ENCODE measurements at places on chromosomes 2 and 18.

DNA sequence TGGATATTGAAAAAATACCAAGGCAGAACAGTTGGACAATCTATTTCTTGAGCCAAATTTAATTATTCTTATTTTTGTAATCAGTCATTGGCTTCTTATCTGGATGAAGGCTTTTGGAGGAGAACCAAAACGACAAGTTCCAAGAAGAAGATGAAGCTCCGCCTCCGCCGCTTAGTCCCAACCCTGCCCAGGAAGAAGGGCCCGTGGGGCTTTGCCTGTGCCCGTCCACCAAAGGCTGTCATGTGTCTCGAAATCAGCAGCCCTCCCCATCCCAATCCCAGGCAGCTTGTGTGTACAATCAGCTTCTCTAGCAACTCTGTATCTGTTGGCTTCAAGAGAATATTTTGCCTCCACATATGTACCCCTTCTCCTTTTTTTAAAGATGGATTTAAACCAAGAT lies 24.6 kb downstream of the PTRHD1 start:
- DNase-seq: no peak

DNA sequence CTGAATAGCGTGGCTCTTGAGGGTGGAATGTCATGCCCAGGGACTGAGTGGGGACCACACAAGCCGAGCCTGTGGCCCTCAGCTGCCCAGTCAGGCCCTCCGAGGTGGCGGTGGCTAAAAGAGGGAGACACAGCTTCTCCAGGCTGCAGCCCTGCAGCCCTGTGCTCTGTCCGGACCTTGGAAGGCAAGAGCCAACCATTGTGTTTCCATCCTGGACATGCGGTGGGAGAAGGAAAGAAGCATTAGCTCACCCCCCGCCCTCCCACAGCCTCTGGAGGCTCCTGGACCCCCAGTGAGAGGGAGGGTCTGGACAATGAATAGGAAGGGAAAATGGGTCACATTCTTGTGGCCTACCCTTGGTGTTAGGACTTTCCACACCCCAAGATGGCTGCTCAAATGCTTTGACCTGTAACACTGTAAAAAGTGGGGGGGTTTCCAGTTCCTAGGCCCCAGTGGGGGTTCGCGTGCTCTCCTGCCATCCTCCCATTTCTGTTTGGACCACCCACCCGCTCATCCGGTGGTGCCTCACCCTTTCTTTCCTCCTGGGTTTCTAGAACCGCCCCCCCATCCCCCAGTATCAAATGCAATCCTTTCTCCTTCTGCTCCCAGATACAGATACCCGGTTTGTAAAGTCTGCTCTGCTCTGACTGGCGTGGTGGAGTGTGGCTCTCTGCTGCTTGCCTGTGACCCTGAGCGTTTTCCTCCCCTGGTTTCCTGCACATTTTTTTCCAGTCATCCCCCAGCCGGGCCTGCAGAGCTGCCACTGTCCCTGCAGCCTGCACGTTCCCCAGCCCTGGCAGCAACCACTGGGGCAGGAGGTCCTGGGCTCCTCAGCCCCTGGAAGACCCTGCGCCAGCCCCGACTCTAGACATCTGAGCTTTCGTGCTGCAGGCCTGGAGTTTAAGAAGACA lies 36.3 kb upstream of the SMAD7 start:
- no peak for DNase-seq

DNA sequence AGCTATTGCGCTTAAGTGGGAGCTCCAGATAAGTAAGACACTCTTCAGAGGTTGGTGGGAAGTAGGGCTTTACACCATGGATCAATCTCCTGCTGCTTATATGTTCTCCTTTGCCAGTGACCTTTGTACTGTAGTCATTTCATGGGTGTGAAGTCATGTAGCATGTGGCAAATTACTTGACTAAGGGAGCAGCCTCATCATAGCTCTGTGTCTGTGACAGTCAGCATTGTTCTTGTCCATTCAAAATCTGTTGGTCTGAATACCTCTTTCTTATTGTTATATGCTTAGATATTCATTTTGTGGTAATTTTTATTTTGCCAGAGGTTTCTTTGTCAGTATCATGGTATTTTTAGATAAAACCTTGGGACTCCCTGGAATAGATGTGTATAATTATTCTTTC lies 18.2 kb downstream of the SLC4A1AP start:
- no peak for DNase-seq

DNA sequence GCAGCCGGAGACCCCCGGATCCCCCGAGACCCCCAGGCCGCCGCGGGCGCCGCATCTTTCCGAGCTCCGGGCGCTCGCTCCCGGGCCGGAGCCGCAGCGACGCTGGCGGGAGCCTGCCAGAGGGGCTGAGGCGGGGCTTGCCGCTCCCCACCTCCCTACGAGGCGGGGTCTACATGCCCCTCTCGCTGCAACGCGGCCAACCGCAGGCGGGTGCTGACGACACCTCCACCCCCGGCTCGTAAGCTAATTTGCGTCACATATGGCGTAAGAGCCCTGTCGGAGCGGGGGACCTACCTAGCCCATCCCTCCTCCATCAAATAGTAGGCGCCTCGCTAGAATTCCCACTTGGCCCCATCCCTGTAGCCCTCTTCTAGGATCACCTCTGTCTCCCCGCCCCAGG lies at the start of gene PTPRN:
PTPRN (minus strand) TSS at position 124 of the 400 bp plus-strand sequence; CDS start at position 55, 69 bp downstream.
- DNase-seq: no peak

- DNase-seq: no peak
These were observed 204.9 kb upstream of the SALL3 start for GRCh38 chr18:78774741-78775141.

DNA sequence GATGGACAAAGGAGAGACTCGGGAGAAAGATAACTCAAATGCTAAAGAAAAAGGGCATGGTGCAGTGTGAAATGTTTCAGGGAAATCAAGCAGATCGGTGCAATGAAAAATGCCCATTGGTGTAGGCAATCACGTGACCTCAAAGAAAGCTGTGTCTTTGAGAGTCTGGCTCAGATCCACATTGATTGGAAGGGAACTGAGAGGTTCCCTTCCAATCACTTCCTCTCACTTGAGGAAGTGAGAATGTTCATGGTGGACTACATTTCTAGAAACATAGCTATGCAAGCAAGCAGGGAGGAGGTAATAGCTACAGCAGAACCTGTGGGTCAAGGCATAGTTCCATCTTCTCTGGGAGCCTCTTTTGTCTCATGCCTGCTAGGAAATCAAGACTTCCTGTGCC lies 187.4 kb downstream of the LPIN1 start:
- no peak for DNase-seq

GRCh38 chr2:224929512-224929911 lies 112.8 kb downstream of the DOCK10 start:
- DNase-seq: no peak

GRCh38 chr2:65366595-65367125 lies 65.7 kb downstream of the SPRED2 start:
- DNase-seq: no peak

DNA sequence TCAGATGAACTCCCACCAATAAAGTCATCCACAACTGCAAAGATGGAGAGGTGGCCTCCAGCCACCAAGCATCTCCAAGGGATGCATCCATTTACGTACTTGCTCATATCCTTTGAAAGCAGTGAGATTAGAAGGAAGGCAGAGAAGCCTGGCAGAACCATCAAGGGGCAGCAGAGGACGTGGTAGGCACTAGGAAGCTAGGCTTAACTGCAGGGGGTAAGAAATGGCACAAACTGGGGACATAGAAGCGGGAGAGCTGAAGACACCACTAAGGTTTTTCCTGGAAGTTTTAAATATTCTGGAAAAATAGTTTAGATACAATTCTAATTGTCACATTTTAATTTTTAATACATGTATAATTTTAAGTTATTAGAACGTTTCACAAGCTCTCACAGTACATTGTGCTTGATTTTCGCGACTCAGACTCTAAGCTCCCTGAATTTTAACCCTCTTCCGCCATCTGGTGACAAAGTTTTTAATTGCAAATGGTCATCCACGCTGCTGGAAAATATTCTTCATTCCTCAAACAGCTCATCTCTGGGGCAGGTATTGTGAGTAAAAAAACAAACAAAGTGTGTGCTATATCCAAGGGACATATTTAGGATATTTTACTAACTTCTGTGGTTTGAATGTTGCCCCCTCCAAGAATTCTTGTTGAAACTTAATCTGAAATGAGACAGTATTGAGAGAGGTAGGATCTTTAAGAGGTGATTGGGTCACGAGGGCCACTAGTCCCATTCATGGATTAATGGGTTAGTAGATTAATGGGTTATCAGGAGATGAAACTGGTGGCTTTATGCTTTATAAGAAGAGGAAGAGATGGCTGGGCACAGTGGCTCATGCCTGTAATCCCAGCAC lies 1.6 kb upstream of the PSTPIP2 start:
- DNase-seq: no peak

DNA sequence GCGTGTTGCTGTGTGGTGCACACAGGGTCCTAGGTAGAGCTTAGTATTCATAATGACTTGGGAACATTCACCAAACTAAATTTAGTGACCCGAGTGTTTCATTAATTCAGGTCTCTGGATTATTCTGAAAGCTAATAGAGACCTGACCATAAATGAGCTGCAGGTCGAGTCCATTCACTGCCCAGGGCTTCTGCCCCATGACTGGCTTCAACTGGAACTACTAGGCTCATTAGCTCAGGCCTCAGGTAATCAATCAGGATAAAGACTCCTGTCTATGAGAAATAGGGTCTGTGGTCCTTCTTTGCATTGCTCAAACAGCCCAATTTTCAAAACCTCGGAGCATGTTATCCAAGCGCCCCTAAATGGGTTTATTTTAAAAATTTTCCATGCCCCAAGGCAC lies 30.0 kb upstream of the OTOF start:
- DNase-seq: no peak

DNA sequence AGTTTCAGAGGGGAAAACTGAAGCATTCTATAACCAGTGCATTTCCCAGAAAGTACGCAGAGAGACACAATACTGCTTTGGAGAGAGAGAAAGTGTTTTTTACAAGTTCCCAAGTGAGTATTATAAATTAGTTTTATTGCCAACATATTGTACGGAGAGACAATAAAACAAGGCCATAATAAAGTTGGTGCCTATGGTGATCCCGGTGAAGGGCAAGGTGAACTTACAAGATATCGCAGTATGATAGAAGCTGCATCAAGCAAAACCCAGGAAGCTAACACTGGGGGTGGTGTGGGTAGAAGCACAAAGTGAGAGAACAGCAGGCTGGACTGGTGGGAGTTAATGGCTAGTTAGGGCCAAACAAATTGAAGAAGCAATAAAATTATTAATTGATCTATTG lies 7.5 kb downstream of the TMSB10 start:
- no peak for DNase-seq

GRCh38 chr2:84865181-84865783 lies 15.6 kb downstream of the TRABD2A start:
- DNase-seq: no peak

DNA sequence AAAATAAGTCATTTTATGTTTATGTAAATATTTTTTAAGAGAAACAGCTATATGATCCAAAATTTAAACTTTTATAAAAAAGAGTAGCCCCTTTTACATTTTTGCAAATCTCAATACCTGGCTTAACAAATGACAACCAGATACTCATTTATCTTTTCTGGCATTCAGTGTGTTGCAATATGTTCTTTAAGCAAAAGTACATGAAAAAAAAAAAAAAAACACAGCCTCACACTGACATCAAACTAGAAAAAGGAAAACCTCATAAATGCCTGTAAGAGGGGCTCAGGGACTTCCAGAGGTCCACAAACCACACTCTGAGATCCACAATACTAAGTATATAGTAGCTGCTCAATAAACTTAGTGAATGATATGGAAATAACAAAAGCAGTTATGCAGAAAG lies 21.9 kb downstream of the PPP4R3B start:
- no peak for DNase-seq

GRCh38 chr2:100624536-100624935 lies 61.7 kb downstream of the PDCL3 start:
- no peak for DNase-seq

DNA sequence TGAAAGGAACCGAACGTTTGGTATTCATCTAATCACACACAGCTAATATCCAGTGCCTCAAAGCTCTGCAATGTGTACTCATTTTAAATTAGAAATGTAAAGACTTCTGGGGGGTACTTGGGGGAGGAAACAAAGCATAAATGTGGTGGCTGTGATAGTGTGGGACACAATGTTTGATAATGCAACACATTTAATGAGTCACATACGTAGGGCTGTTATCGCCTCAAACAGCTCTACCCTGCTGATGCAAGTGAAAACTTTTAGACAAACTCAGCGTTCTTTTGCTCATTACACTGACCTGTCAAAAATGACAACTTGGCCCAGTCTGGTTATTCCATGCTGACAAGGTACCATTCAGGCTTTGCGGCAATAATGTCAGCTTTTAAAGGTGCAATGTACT lies 1227.1 kb upstream of the CELF4 start:
- no peak for DNase-seq
